AG20443 (cell line): ENCODE measurements at places on chromosomes 11 and 22.

GRCh38 chr22:19928207-19928606 is 13.4 kb upstream of the COMT start:
- no peak for DNase-seq

GRCh38 chr11:96943970-96944369 is 554.2 kb downstream of the JRKL start:
- no peak for DNase-seq

- peak; percentile 14 for DNase-seq
Observed at GRCh38 chr11:100923555-100923954, 206.1 kb downstream of the PGR start.

DNA sequence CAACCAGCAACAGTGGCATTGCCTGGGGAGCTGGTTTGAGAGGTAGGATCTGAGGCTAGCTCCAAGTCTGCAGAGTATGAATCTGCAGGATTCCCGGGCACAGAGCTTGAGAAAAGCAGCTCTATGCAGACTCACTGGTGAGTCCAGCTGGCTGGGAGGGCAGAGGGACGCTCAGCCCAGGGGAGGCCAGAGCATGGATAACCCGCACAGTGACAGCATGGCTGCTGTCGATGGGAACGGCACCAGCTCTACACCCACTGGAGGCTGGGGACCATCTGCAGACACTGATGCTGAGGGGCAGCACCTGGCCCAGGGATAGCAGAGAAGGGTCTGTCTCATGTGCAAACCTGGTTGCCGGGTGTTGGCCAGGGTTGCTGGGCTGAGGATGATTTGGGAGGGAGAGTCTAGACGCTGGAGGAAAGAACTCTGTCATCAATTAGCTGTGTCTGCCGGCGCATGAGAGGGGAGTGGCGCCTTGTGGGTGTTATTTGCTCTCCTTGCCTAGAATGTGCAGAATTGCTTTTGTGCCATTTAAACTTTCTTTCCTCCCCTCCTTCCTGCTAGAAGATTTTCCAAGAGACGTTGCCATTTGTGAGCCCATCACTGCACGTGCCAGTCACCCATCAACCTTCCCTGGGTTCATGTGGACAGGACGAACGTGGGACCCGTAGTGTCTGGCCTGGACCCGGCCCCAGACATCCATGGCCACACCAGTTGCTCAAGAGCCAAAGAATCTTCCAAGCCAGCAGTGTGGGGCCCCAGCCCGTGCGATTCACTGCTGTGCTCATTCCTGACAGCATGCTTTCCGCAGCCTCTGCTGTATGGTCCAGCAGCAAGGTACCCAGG is 19.1 kb upstream of the LINC01488 start:
- peak; percentile 46 for DNase-seq

DNA sequence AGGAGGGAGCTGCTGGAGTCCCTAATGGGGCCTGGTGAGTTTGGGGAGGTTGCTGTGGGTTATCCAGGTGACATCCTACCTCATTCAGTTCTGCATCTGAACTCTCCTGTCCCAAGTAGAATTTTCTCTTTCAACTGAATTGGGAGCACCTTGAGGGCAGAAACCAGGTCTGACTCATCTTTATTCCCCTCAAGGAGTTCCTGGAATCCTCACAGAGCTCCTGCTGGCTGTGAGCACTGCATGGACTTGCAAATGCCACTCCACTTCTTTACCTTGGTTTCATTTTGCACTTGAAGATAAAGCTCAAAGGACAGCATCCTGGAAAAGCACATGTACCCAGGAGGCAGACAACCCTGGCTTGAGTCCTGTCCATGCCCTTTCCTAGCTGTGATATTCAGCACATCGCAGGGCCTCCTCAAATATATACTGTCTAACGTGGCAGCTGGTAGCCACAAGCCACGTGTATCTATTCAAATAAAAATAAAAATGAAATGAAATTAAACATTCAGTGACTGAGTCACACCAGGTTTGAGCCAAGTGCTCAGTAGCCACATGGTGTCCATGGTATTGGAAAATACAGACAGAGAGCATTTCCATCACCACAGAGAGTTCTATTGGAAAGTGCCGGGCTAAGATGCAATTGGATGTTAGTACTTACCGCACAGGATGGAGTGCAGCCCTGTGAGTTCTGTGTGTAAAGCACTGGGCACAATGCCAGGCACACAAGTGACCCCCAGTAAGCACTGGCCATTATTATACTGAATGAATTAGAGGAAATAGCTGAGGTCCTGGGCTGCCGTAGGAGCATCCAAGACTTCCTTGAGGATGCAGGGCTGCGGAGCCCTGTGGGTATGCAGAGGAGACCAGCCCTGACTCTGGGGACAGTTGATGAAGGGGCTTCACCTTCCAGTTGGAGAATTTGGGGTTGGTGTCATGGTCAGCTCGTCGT is 149.0 kb downstream of the PKNOX2 start:
- DNase-seq, result no peak

GRCh38 chr22:29679316-29679715 is 40.5 kb upstream of the CABP7 start:
- no peak for DNase-seq

DNA sequence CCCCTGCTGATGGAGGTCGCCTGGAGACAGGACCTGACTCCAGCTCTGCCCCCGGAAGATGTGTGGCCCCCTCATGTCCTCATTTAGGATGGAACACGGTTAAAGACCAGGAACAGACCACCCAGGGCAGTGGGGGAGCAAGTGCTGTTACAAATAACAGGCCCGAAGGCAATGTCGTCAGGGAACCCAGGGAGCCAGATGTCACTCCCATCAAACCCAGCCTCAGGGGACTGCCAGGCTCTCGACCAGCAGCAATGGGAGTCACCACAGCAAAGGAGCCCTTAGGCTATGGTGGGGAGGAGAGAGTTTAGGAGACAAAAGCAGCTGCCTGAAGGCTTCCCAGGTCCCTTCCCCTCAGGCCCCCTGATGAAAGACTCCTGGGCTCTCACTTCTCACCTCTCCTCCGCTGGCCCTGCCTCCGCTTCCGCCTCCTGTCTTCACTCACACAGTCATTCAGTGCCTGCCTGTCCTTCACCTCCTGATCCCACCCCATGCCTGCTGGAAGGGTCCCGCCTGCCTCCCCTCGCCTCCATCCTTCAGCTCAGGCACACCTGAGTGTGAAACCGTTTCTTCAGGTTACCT is 4.4 kb downstream of the RPS19BP1 start:
- DNase-seq, result peak; percentile 7

DNA sequence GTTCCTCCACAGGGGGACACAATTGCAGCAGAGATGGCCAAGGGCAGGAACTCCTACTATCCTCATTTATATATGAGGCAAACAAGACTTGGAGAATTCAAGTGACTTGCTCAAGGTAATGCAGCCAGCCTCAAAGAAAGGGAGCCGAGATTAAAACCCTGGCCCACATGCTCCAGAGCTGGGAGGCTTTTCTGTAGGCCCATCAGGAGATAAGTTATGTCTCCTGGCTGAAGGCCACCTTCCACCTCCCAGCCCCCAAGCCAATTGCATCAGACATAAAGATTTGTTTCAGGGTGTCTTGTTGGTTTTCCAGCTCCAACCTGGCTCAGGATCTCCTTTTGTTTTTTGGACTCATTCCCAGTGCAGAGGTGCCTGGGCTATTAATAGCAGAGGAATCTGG is 59.5 kb downstream of the SMIM38 start:
- no peak for DNase-seq

- no peak for DNase-seq
Observed at GRCh38 chr11:119368121-119369034, 13.1 kb downstream of the USP2 start.

GRCh38 chr11:43278193-43278956 is 33.4 kb upstream of the API5 start:
- DNase-seq, result peak; percentile 52

DNA sequence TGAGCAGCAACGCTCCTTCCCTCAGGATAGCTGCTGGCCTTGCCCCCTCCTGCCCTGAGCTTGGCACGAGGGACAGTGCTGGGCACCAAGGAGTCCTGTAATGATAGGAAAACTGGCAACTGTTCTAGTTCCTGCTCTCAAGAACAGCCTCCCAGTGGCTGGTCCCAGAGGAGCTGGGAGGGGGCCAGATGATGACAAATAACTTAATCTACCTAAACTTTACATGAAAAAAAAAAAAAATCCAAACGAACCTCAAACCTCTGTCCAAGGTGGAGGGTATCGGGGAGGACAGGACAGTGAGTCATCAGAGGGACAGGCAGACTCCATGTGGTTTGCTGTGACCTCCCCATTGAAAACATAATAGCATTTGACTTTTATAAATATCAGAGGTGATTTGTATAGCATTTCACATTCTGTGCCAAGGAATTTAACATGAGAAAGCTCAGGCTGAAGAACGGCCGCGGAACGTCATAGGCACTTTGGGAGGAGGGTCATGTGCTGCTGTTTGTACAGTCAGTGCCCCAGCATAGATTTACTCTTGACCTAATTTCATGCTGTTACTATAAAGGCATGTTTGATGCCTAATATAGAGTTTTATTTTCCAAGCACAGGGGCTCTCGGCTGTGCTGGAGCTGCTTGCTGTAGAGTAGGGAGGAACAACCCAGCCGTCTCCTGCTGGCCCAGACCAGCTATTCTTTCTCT is 98.2 kb upstream of the NNMT start:
- peak; percentile 34 for DNase-seq

DNA sequence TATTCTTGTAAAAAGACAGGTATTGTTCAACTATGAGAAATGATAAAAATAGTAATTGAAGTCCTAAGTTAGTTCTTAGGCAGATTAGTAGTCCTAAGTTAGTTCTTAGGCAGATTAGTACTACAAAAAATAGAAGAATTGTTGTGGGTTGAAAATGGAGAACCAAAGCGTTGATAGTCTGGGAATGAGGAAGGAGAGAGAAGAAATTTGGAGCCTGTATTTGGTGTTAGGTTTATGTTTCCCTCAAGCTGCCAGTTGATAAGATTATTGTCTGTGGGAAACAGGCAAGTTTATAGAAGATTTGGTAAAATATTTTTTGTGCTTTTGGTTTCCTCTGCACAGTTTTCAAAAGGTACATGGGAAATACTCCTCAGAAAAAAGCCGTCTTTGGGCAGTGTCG is 3.6 kb downstream of the BCO2 start:
- DNase-seq, result no peak
